ENCODE measurements at places on chromosomes 3 and 15. TPM values are rescaled to one million over a fixed set of nuclear protein-coding genes. Genes with fewer than 3 reads are reported as not detected.

NMNAT3 gene
- 8.6 TPM for total RNA-seq

DNA sequence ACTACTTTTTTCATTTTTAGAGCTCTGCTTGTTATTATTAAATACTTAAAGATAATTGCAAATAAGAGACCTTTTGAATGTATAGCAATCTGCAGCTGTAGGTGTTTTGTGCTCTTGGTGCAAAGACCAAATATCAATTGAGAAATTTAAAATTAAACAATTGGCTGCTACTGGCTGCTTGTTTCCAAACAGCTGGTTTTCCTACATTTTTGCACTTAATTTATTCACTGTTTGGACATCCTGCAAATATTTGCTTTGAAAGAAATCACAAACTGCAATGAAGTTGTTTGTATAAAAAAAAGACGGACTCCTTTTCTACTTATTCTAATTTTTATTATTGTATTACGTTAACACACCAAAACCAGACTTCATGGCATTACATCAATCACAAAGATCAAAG is 35.6 kb downstream of the MED12L start:
- no peak for DNase-seq

TPRG1 gene
- total RNA-seq: 0.41 TPM

GRCh38 chr3:126014252-126014651 is 45.3 kb downstream of the ROPN1B start:
- no peak for DNase-seq

GRCh38 chr15:29601811-29602210 is 220.5 kb downstream of the TJP1 start:
- DNase-seq: no peak

DNA sequence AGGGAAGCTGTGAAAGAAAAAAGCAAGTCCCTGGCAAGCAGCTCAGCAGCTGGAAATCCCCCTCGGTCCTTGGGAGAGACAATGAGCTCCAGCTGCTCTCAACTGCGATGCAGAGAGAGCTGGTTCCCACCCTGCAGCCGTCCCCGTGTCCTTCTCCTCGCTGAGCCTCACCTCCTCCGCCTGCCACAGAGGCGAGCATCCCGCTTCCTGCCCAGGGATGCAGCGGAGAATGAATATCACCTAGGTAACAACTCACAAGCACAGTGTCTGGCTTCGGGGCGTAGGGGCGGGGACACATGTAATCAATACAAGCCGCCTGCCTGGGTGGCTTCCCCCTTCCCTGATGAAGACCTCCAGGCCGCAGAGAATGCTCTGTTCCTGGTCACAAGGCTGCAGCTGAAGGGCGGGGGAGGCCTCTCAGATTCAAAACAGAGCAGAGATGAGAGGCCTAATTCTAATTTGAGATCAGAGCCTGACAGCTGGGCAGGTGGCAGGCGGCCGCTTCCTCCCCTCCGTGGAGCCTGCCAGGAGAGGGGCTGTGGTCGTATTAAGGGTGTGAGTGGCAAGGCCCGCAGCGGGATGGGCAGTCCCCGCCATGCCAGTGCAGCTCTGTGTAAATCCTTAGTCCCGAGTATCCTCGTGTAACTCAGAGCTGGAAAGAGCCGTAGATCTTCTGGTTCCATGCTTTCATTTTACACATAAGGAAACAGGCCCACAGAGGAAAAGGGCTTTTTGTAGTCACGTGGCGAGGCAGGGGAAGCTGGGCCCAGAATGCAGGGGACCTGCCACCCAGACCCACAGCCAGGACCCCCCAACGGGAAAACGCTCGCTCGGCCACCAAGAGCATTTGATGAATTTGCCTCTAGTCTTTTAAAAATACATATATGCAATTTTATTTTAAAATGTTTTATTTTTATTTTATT is 24.3 kb downstream of the ZDHHC19 start:
- no peak for DNase-seq

ZNF717 gene
- total RNA-seq: 11.0 TPM

DNA sequence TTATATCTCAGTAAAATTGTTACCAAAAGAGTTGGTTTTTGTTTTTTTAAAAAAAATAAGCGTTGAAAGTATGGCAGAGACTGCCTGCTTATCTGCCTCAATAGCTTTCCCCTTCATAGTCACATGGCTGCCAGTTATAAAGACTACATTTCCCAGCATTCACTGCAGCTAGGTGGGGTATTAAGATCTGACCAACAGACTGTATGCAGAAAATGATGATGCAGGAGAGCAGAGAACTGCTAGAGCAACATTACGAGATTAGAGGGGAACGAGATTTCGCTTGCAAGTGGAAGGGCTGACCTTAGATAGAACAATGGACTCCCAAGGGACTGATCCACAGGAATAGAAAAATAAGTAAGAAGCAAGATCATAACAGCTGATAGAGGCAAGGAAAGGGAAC is 14.3 kb downstream of the RHOA start:
- DNase-seq: no peak

DNA sequence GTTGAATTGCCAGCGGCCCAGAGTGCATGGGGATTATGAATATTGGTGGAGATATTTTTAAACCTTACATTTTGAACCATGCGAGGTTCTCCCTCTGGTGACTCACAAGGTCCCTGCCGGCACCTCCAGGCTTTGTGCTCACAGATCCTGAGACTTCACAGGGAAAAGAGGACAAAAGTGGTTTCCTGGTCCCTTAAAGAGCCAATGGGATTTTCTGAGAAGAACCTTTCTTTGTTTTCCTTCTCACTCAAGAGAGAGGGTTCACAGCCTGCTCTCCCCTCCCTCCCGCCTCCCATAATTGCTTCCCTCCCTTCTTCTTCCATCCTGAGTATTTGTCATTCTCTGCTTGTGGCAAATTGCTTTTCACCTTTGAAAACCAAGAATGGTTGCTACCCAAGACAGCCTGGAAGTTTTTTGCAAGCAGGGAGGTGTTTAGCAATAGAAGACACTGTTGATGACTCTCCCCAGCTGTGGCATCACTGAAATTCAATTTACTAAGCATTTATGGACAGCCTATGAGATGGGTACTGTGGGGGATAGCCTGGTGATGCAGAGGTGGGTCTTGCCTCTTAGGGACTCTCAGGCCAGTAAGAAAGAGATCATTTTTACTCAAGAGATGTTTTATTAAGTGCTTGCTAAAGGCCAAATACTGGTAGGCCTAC is 76.6 kb downstream of the CPN2 start:
- no peak for DNase-seq

LRRC3B gene
- total RNA-seq: not detected
